ENCODE measurements at places on chromosomes 6 and 20.

DNA sequence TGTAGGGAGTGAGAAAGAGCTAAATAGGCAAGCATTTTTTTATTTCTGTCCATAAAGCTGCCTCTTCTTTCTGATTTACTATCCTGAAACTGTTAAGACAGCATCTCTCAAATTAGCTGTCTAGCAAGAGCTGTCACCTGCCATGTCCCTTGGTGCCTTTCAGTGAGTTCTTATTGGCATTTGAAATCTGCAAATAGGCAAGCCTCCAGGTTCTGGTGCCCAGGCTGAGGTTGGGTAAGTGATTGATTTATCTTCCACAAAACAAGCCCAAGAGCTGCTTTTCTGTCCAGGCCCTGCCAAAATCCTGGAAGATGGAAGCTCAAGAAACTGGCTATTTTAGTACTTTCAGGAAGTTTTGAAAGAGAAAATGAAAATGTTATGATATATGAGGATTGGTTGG lies 22.4 kb downstream of the MANEA start:
- DNase-seq = no peak

GRCh38 chr20:62892348-62893304 lies 31.0 kb upstream of the TCFL5 start:
- DNase-seq = no peak

GRCh38 chr20:3156811-3157619 lies 2.6 kb downstream of the FASTKD5 start:
- no peak for DNase-seq

- DNase-seq = no peak
These were observed 1.5 kb upstream of the COL9A3 start for GRCh38 chr20:62815066-62815991.

DNA sequence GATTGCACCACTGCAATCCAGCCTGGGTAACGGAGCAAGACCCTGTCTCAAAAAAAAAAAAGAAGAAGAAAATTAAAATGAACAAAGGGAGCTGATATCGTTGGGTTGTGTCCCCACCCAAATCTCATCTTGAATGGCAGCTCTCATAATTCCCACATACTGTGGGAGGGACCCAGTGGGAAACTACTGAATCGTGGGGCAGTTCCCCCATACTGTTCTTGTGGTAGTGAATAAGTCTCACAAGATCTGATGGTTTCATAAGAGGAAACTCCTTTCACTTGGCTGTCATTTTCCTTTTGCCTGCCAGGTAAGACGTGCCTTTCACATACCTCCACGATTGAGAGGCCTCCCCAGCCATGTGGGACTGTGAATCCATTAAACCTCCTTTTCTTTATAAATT lies 149.4 kb downstream of the PREX1 start:
- no peak for DNase-seq

GRCh38 chr20:31722257-31723068 lies at the start of gene BCL2L1:
TSS of gene BCL2L1 (minus strand) at chr20:31722868. CDS start at chr20:31722218, 650 bp downstream.
- no peak for DNase-seq

DNA sequence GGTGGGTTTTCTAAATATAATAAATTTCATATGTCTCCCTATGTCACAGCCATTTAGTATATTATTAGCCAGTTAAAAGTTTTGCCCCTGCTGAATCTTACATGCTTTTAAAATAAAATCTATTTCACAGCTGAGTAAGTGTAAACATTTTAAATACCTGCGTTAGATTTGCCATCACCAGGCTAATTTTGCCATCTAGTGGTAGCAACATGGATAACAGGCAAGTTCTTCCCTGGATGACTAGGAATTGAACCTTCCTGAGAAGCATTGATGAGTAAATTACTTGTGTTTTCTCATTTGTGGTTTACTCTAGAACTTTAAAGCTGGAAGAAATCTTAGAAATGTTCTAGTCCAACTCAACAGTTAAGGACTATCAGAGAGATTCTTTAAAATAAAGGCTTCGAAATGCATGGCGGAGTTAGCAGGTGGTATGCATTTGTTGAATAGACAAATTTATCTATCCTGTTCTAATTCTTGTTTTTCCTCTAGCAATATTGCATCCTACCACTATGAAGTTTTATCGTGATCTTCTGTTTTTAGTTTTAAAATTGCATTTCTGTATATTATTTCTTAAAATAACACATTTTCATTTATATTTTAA lies 2.6 kb downstream of the PRSS35 start:
- DNase-seq = no peak

DNA sequence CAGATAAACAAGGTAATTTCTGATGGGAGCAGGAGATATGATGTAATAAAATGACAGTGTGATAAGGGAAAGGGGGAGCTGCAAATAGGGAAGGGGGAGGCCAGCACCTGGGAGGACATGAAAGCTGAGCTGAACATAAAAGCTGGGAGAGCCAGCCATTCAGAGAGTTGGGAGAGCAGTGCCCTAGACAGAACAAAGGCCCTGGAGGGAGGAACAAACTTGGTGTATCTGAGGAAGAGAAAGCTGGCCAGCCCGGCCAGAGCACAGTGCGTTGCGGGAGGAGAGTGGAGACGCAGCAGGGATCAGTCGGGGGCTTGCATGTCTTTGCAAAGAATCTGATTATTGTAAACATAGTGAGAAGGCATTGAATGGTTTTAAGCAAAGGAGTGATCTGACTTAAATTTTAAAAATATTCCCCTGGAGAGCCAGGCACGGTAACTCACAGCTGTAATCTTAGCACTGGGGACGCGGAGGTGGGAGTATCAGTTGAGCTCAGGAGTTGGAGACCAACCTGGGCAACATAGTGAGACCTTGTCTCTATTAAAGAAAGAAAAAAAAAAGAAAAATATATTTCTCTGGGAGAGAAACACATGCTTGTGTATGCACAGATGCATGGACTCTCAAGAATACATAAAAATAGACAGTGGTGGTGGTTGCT lies 318.2 kb downstream of the ZFAND3 start:
- no peak for DNase-seq

Data from non-pigmented ciliary epithelial cell (primary cell).